ENCODE measurements at places on chromosomes 11 and 22. TPM values are rescaled to one million over a fixed set of nuclear protein-coding genes. Genes with fewer than 3 reads are reported as not detected.

DNA sequence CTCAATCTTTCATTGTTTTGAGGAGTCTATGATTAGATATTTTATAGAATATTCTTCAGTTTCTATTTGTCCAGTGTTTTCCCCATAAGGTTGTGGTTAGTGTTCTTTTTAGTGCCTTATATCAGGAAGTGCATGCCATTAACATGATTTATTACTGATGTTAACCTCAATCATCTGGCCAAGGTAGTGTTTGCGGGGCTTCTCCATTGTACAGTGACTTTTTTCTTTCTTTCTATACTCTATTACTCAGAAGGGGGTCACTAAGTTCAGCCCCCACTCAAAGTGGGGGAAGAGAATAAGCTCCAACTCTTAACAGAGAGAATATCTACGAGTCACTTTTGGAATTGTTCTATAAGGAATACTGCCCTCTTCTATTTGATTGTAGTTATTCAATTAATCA, 415.8 kb downstream of the DYNC2H1 start:
- no peak overlapping the region for H3K4me3 ChIP-seq
- no peaks in the 10 kb centered on the region for H3K27me3 ChIP-seq
- no peaks in the 10 kb centered on the region for H3K4me1 ChIP-seq
- H3K36me3 ChIP-seq: no peaks in the 10 kb centered on the region
- no peak for DNase-seq

Gene SLC6A5
- not detected for total RNA-seq

DNA sequence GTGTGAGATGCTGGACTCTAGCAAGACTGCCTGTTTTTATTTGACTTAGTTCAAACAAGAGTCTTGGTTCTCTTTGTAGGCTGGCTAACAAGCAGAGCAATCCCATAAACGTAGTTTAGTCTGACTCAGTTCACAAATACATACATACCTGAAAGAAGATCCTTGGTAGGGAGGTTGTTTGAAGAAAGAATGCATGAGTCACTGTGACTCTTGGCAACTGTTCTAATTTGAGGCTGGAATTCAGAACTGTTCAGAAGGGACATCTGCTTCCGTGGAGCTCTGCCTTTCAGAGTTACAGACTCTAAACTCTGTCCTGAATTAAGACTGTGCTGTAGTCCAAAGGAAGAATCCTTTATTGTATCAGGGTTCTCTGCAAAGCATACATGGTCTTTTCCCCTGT, 32.2 kb downstream of the C2CD3 start:
- H3K4me1 ChIP-seq: peaks cover 38% of the 10 kb centered on the region
- H3K4me3 ChIP-seq: no peak overlapping the region
- no peaks in the 10 kb centered on the region for H3K36me3 ChIP-seq
- DNase-seq: peak; percentile 25
- no peaks in the 10 kb centered on the region for H3K27me3 ChIP-seq

Gene PACSIN2
- total RNA-seq: 87.4 TPM

Gene AGBL2
- 0.79 TPM for total RNA-seq

Gene TNRC6B
- 146 TPM for total RNA-seq

DNA sequence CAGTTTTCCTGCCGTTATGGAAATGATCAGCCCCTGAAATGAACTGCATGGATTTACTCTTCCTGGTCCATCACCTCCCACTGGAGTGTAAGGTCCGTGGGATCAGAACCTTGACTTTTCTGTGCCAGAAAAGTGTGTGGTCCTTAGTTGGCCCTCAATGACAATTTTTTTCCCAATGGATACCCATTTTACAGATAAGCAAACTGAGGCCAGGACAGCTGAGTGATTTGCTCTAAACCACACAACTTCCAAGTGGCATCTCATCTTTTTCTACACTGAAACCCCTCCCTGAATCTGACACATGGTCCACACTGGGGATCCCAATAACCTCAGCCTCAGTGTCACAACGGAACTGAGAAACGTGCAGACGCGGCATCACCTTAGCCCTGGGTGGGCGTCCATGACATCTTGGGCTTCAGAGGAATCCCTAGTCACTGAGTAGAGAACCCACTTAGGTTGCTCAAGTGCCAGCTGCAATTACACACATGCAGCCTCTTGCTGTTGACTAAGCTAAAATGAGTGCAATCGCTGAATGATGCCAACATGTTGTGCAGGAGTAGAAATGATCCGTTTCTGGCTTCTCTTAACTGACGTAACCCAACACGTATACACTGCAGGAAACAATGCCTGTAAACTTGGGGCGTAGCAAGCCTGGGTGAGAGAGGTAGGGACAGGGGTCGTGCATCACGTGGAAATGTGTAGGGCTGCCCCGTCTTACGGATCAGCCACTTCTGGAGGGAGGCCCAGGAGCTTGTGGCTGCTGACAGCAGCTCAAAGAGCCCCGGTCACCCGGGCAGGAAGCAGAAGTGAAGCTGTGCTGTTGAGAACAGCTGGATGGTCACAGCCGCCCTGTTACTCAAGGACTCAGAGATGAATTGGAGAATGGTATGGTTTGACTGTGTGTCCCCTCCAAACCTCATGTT, 136.3 kb downstream of the SHANK2 start:
- H3K4me1 ChIP-seq: peaks cover 41% of the 10 kb centered on the region
- H3K4me3 ChIP-seq: no peak overlapping the region
- H3K36me3 ChIP-seq: no peaks in the 10 kb centered on the region
- H3K27ac ChIP-seq: no peak overlapping the region
- no peaks in the 10 kb centered on the region for H3K27me3 ChIP-seq
- DNase-seq: no peak

Gene LRRC56
- total RNA-seq: 2.2 TPM

Gene TENM4
- 83.3 TPM for total RNA-seq

DNA sequence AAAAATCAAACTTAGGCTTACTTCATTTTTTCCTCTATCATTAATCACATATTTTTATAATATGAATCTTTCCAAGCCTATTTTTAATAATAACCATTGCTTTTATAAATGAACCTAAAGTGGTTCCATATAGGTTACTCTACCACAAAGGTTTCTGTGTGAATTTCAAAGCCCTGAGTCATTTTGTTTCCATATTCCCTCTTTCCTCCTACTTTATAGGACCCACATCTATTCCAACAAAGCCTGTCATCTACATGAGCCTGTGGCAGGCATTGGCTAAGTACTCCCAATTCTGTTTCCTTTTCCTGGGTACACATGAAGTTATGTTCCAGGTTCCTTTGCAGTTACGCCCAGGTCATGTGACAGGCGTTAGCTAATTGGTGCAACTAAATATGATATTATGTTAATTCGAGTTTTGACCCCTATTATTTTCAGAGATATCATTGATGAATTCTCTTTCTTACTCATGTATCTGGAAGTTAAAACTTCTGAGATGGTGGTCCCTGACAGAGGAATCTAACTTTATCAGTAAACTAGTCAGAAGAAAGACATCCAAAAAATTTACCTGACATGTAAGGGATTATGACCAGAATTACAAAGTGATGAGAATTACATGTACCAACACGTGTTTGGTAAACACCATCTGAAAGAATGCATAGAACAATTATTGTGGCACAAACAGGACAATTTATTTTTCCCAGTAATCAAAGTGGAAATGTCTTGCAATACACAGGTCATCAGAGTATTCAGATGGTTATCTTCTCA, 1264.0 kb upstream of the CNTN5 start:
- no peaks in the 10 kb centered on the region for H3K4me1 ChIP-seq
- DNase-seq: no peak
- no peak overlapping the region for H3K27ac ChIP-seq
- no peaks in the 10 kb centered on the region for H3K36me3 ChIP-seq

Gene SERPIND1
- not detected for total RNA-seq

DNA sequence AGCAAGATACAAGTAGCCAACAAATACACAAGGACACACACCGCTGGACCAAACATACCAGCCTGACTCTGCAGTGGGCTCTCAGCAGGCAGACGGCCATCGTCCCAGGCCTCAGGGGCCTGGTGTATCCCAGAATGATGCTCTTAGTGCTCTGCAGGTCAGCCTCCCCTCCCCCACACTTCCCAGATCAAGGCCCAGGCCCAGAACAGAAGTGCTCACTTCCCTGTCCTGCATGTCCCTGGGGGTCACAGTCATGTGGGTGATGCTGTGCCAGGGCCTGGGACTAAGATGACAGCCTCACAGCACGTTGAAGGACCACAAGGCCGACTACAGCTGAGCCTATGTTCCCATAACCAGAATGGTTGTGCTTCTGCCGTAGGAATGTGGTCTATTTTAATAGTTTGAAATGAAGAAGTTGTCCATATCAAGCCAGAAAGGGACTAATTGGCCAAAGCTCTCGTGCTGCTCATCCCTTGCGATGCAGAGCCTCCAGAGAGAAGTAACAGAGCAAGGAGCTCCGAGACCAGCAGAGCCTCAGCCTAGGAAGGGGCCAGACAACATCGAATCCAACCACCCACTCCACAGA, 48.6 kb downstream of the GAB4 start:
- H3K4me3 ChIP-seq: no peak overlapping the region
- no peaks in the 10 kb centered on the region for H3K36me3 ChIP-seq
- DNase-seq: peak; percentile 40
- H3K4me1 ChIP-seq: no peaks in the 10 kb centered on the region
- H3K27me3 ChIP-seq: no peaks in the 10 kb centered on the region

GRCh38 chr22:45322873-45323525, 13.3 kb downstream of the FAM118A start:
- no peak overlapping the region for H3K27ac ChIP-seq
- peaks cover 19% of the 10 kb centered on the region for H3K36me3 ChIP-seq
- no peak for DNase-seq
- H3K27me3 ChIP-seq: no peaks in the 10 kb centered on the region
- H3K4me1 ChIP-seq: peaks cover 12% of the 10 kb centered on the region

GRCh38 chr11:65649656-65650546, 12.0 kb downstream of the SIPA1 start:
- H3K4me1 ChIP-seq: peaks cover 46% of the 10 kb centered on the region
- no peak overlapping the region for H3K4me3 ChIP-seq
- no peak for DNase-seq
- H3K36me3 ChIP-seq: peaks cover 27% of the 10 kb centered on the region

DNA sequence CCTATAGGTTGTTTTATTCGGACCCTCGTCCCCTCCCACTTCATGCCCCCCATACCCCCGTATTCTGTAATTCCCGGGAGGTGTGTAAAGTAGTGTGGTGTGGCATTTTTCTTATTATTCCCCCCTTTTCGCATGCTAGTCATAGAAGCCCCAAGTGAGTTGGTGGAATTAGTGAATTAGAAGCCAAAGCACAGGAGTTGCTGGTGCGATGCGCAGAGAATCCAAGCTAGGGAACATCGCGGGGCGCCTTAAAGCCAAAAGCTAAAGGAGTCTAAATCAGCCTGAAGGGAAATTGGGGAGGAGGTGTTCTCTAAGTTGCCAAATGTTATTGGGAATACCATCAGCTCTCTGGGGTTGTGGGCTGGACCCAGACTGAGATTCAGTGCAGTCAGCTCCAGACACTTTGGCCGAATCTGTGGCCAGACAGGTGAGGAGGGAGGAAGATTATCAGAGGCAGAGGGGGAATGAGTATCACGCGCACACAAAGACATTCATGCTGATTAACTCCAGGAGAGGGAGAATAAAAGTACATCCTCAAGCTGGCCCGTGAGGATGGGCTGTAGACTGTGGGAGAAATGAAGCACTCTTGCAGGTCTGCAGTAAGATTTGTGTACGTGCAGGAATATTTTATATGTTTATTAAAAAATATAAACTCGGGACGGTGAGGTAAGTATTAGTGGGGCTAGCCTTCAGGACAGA, 102.8 kb upstream of the HSD17B12 start:
- no peak overlapping the region for H3K4me3 ChIP-seq
- no peak overlapping the region for H3K27ac ChIP-seq
- H3K4me1 ChIP-seq: peaks cover 61% of the 10 kb centered on the region
- H3K27me3 ChIP-seq: peaks cover 60% of the 10 kb centered on the region
- no peaks in the 10 kb centered on the region for H3K36me3 ChIP-seq

Gene SNRPD3
- total RNA-seq: 185 TPM

- peaks cover 15% of the 10 kb centered on the region for H3K4me1 ChIP-seq
- H3K27ac ChIP-seq: no peak within 1 kb of the TSS
- H3K27me3 ChIP-seq: no peaks in the 10 kb centered on the region
- no peak for DNase-seq
- H3K36me3 ChIP-seq: no peaks in the 10 kb centered on the region
- H3K4me3 ChIP-seq: no peak within 1 kb of the TSS
Observed at GRCh38 chr22:30079952-30080533, at the start of gene HORMAD2. Gene HORMAD2 (plus strand): TSS chr22:30080464. CDS start chr22:30093953, 13,489 bp downstream.

DNA sequence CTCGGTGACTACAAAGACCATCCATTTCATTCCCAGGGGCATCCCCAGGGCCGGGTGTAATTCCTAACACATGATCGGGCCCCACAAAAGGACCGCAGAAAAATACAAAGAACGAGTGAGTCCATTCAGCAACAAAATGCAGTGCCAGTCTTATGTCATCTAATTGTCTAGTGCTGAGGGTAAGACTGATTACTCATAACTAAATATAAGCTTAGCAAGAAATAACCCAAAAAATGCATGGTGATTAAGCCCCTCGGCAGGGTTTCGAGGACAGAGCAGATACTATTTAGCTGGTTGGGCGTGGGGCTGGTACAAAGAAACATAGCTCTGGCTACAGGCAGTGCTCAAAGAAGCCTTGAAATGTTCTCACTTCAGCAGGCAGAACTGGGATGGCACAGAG, 1078.9 kb downstream of the OPCML start:
- H3K4me3 ChIP-seq: no peak overlapping the region
- H3K27ac ChIP-seq: no peak overlapping the region
- H3K36me3 ChIP-seq: no peaks in the 10 kb centered on the region
- H3K4me1 ChIP-seq: no peaks in the 10 kb centered on the region
- no peaks in the 10 kb centered on the region for H3K27me3 ChIP-seq

DNA sequence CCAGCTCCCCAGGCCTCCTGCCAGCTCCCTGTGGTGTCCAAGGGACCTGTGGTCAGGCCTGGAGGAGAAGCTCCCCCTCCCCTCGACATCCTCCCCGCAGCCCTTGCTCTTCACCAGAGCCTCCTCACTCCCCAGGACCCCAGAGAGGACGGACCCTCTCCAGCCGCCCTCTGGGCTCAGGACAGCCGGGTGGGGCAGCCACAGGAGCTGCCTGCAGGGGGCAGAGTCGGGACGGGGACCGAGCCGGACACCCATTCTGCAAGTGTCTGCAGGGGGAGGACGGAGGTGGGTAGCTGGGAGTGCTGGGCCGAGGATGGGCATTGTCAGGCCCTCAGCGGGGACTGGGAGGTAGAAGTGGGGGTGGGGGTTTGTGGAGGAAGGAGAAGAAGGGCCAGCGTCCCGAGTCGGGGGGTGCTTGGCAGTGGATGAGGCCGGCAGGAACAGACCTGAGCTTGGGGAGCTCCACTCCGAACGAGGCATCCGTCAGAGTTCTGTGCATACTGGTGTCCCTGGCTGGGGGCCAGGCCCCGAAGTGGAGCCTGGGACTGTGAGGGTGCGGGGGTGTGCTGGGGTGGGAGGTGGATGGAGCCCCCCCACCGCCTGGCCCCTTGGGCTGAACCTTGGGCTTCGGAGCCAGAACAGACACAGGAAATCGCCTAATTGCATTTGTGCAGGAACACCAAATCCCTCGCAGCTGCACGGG, 15.2 kb downstream of the PRR33 start:
- H3K4me3 ChIP-seq: no peak overlapping the region
- no peaks in the 10 kb centered on the region for H3K36me3 ChIP-seq
- DNase-seq: peak; percentile 14
- no peaks in the 10 kb centered on the region for H3K27me3 ChIP-seq

- no peaks in the 10 kb centered on the region for H3K4me1 ChIP-seq
- no peak overlapping the region for H3K4me3 ChIP-seq
- H3K27me3 ChIP-seq: no peaks in the 10 kb centered on the region
- no peak for DNase-seq
- no peak overlapping the region for H3K27ac ChIP-seq
- H3K36me3 ChIP-seq: no peaks in the 10 kb centered on the region
Observed at GRCh38 chr11:75700940-75701339, 16.7 kb upstream of the MOGAT2 start.

Gene APOA1
- total RNA-seq: 7.3 TPM

Measured in thyroid gland (tissue), 4 donors.